ENCODE measurements at places on chromosomes 1 and 21. TPM values are rescaled to one million over a fixed set of nuclear protein-coding genes. Genes with fewer than 3 reads are reported as not detected.

SH2D1B gene
- not detected for total RNA-seq

DNA sequence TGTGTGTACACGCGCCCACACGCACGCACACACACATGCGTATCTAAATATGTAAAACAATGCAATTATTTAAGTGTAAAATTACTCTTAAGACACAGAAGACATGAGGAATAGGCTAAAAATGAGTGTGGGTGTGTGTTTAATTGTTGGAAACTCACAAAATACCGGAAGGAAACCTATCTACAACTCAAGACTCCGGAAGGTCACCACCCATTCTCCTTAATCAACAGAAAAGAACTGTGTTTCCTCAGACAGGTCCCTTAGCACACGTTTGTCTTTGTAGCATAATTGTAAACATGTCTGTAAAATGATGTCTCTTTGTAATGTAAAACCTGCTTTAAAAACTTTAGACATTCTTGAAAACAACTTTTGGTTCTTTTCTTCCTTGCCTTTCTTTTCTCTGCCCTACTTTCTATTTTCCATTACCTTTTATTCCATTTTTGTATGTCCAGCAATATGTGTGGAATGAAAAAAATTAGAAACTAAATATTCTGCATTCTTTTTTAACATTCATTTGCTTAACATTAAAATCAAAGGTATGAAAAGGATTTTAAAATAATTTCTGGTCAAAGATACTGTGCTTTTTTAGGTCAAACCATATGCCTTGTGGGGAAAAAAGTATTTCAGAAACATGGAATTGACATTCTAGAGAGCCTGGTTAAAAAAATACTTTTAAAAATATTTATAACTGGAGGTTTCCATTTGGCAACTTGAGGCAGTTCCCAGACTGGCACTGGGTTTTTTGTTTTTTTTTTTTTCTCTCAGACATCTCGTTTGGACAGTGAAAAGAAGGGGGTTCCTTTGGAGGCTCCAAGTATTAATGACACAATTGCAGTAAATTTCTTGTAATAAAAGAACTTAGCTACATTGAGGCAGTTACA, 46.2 kb downstream of the ATP5PF start:
- ATAC-seq, result no peak

DNA sequence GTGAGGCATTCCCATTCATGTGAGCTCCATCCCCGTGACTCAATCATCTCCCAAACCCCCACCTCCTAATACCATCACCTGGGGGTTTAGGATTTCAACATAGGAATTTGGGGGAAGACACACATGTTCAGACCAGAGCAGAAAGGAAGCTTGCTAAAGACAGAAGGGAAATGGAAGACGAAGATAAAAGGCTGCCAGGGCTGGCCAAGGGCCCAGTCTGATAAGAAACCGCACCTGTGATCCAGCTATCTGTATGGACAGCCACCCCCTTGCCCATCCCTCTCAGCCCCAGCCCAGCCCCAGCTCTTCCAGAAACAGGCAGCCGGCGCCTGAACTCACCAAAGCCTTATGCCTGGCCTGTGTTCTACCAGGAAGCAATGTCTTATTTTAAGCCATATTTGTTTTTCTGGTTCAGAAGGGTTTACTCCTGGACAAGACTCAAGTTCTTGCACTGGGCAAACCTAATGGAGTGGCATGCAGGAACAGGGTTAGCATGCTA, 198.4 kb upstream of the VAMP3 start:
- no peak for ATAC-seq

DNA sequence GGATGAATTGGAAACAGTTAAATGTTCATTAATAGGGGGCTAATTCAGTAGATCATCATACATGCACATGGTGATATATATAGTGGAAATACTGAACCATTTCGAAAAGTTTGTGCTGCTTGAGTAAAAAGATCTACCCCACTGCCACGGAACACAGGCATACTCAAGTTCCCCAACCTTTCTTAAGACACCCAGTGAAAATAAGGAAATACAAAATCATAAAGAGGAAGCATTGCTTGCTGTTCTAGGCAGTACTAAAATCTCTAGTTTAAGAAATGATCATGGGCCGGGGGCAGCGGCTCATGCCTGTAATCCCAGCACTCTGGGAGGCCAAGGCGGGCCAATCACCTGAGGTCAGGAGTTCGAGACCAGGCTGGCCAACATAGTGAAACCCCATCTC, 37.6 kb upstream of the KIRREL1 start:
- no peak for ATAC-seq

GRCh38 chr1:230518511-230518910, 92.4 kb upstream of the PGBD5 start:
- no peak for ATAC-seq

DNA sequence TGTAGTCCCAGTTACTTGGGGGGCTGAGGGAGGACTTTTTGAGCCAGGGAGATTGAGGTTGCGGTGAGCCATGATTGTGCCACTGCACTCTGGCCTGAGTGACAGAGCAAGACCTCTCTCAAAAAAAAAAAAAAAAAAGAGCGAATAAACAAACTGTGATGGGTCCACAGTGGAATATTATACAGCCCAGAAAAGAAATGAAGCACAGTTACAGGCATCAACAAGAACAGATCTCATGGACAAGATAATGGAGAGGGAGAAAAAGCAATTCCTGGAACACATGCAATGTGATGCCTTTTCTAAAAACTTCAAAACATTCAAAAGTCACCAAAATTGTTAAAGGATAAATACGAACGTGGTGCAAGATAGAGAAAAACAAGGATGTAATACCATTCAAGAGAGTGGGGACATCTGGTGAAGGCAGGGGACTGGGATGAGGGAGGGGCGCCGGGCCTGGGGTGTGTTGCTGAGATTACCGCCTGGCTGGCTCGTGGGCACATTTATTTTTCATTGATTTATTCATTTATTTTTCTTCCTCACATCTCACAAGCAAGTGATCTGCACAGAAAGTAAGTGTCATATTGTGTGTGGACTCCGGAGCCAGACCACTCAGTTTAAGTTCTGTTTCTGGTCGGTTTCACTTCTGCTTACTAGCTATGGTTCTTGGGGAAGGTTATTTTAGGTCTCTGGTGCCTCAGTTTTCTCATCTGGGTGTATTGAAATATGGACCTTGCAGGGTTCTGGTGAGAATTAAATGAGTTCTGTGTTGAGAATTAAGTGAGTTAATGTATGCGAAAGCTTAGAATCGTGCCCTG, 30.1 kb downstream of the ABCG1 start:
- ATAC-seq, result no peak

GCSAML gene
- total RNA-seq, result 0.58 TPM

GRCh38 chr1:217333939-217334338, 297.0 kb downstream of the GPATCH2 start:
- ATAC-seq, result no peak

DNA sequence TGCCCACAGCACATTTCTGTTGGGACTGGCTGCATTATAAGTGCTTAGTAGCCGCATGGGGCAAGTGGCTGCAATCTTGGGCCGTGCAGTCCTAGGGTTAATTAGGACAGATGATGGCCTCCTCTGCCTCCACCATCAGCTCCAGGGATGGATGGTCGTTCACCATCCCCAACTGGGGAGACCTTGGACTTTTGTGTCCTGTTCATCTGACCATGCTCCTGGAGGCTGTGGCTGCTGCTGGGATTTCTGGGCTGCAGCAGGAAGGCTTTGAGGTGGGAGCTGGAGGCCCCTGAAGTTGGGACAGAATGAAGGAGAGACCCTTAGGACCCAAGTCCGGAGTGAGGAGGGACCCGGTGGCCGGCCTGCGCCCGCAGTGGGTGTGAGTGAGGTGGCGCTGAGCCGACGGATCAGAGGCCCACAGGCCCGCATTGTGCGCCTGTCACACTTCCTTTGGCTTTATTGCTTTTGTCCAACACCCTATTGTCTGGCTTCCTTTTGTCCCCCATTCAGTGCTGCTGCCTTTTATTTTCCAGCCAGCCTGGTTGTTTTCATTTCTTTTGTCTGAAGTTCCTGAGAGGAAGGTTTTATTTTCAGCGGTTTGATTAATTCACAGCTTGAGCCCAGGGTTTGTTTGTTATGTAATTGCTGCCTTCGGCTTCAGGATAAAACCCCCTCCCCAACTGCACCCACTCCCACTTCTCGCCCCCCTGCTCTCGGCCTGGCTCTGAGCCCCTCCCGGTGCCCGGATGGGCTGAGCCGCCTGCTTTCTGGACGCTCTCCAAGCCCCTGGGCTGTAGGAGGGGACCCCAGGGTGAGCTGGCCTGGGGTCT, 35.6 kb downstream of the SOX13 start:
- ATAC-seq, result no peak

Measured in gastroesophageal sphincter (tissue), 4 donors.